Stimulated activated CD4-positive, alpha-beta T cell treated with anti-CD3 and anti-CD28 coated beads, TNF-alpha, amount 100 ng/mL, for 1 hour (primary cell): ENCODE measurements at places on chromosomes 2 and 18.

DNA sequence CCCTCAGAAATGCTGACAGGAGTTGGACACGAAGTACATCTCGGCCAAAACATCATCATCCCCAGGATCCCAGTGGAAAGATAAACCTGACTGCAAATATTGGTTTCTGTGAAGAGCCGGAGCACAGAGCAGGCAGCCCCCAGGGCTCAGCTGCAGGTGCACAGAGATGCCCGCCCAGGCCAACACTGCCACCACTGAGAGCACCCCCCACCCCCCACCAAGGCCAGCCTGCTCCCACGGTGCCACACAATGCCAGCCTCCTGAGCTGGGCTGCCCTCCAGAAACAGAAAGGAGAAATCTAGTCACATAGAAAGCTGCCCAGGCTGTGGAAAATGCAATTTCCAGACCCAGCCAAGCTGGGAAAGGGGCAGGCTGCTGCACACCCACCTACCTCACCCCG, 71.7 kb downstream of the GALNT14 start:
- no peak for DNase-seq

DNA sequence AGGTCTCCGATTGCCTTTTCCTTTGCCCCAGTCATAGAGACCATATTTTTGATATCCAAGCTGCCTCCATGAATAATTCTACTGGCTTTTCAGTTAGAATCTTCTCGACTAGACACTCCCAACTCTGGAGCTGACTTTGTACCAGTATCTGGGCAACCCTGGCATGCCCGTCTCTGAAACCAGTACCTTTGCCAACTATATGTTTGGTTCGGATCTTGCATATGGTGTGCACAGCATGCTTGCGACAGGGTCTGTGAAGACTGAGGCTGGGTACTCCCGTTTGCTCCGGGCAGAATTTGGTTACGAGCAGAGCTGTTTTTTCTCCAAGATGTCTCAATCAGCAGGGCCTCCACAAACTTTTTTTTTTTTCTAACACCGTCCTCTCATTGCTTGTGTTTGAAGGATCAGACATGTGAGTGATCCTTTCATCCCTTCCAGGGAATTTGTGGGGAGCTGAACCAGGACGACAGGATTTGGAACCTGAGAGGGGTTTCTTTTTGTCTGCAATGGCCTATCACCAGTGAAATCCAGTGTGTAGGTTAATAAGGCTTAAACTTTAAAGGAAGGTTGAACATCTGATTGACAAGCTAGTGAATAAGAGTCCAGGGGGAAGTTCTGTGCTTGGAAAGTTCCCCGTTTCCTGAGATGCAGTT, 322.3 kb downstream of the MYCN start:
- no peak for DNase-seq

GRCh38 chr2:240125742-240126141, 10.4 kb downstream of the COPS9 start:
- DNase-seq, result no peak

DNA sequence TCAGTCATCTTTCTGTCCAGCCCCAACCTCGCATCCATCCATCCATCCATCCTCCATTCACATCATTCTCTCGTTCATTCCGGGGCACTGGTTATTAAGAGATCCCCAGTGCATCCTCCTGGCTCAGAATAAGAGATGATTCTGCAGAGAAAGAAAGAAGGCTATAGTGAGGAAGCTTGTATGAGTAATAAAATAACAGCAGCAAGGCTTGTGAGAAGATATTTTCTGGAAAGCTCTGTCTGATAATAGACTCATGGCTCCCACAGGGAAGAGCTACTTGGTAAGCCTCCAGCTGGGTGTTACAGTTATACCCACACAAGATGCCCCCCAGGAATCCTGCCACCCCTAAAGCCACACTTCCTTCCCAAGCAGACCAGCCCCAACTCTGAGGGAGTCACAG, 143.2 kb downstream of the MTCL1 start:
- DNase-seq, result no peak

- no peak for DNase-seq
Measured at GRCh38 chr18:50399582-50399981, 24.7 kb downstream of the SKA1 start.

DNA sequence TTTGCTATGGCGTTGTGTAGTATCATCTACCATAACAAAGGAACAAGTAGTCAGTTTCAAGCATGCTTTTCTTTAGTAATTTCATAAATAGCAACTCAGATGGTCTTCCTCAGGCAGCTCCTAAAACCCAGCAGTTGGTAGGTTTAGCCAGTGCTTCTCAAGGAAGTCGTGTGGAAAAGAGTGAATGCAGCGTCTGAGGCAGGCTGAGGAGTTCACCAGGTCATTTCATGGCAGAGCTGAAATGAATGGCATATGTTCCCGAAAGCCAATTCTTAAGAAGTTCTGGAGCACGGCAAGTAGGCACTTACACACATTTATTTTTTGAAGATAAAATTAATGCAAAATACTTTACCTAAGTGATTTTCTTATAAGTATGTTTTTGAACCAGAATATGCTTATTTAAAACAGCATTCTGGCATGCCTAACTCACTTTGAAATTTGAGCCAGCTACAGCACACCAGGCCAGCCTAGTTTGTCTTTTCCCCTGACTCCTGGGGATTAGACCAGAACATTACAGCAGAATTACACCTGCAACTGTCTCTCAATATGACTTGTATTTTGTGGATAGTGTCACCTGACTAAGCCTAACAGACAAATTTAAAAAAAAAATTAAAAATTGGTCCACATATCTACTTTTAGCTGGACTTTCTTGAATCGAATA, 62.2 kb downstream of the OSBPL6 start:
- no peak for DNase-seq

DNA sequence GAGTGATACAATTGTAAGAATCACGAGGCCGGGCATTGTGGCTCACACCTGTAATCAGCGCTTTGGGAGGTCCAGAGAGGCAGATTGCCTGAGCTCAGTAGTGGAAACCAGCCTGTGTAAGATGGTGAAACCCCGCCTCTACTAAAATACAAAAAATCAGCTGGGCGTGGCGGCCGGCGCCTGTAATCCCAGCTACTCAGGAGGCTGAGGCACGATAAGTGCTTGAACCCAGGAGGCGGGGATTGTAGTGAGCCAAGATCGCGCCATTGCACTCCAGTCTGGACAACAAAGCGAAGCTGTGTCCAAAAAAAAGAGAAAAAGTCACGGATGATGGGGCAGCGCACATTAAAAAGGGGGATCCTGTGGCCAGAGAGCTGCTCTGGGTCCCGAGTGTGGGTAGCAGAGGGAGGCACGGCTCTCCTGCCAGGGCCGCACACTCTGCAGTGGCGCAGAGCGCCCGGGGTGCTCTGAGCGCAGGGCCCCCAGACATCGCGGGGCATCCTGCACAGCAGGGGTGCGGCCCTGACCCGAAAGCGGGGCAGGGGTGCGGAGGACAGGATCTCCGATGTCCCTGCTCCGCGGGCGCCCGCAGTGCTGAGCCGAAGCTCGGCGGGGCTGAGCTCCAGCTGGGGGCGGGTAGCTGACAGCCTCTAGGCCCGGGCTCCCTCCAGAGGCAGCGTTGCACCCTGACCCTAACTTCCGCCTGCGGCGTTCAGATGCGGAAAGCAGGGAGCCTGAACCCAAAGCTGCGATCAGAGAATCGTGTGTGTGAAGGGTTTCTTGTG, 30.4 kb upstream of the RAB6D start:
- no peak for DNase-seq

GRCh38 chr18:48308755-48309575, 100.2 kb downstream of the ZBTB7C start:
- DNase-seq, result no peak

DNA sequence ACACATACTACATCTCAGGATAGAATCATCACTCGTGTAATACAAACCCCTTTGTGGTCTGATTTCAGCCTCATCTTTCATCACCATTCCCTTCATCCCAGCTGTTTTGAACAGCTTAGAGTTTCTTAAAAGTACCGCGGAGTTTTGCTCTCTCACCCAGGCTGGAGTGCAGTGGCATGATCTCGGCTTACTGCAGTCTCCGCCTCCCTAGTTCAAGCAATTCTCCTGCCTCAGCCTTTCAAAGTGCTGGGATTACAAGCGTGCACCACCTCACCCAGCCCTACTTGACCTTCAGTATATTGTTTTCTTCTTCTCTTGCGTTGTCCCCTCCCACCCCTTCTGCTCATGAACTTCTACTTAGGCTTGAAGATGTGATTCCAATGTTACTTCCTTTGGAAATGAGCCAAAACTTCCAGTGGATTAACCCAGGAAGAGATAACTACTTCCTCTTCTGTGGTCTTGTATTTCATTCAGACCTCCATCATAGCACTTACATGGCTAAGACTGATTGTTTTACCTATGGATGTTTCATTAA, 15.8 kb downstream of the ERLEC1 start:
- DNase-seq, result no peak

GRCh38 chr2:16090650-16091575, 150.6 kb downstream of the MYCN start:
- DNase-seq, result no peak

DNA sequence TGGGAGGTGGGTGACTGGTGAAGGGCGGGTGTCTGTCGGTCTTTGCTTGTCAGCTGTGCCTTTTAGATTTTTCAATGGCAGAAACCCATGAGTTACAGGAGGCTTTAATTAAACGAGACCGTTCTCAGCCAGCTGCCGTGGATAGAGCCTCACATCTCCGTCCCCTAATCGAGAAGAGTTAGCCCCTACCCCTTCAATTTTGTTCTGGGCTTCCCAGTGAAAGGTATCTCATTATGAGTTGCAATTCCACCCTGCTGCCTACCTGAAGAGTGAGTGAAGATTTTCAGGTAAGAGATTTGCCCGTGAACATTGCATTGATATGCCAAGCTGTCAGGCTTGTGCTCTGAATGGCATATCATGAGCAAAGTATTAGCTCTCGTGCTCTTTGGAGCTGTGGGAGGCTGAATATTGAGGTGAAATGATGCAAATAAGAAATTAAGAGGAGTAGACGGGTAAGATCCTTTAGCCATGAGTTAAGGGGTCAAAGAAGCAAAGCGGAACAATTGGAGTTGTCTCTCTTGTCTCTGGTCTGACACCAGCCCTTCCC, 118.7 kb upstream of the MSTN start:
- no peak for DNase-seq

DNA sequence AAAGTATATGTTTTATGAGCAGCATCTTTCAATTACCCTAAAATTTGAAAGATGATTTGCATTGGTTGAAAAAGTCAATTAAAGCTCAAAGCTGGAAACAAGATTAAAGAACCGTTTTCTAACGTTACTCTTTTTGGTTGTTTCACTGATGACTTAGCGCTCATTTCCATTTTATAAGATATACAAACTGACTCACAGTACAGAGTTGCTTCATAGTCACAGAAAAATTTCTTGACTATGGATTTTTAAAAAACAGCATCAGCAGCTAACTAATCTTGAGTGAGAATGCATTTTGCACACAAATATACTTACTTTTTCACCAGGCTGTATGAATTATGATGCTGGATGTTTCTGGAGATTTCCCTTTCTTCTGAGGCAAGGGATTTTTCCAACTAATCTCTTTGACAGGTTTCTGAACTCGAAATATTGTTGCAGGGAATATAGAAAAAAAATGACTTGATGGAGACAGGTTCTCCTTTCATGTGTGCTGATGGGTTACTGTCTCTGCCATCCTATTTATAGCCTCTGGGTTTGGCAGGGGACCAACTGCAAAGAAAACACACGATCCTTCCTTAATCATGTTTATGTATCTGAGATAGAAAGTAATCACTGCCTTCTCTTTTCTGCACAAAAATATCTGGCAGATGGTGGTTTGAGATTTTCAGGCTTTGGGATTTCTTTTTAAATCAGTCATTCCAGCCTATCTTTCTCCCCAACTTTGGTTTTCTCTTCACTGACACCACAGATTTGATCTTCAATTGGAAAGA, 129.4 kb upstream of the DAPL1 start:
- DNase-seq, result no peak

- DNase-seq, result no peak
Measured at GRCh38 chr2:178886006-178886405, 78.8 kb upstream of the TTN start.

GRCh38 chr2:239912171-239912937, 112.8 kb downstream of the NDUFA10 start:
- DNase-seq, result no peak

GRCh38 chr18:9914584-9915290, 921 bp downstream of the VAPA start:
- DNase-seq, result peak; percentile 36

DNA sequence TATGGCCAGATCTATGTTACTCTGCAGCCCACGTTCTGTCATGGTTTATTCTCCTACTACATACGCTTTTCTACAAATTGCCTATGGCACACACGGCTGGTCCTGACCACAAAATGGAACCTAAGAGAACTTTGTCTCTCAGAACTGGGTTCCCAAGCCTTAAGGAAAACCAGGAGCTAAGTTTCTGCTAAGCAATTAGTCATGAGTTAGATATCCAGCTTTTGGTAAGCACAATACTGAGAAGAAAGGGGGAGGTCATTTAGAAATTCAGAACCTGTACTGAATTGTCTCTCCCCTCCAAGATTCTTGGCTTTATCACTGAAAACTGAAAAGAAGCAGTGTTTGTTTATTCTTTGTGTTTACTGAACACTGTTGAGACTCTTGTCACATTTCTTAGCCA, 283.5 kb upstream of the TANK start:
- no peak for DNase-seq
